T-helper 2 cell treated with Interferon-gamma antibody and Interleukin-4, amounts not matched to agents 5 μg/mL and 100 μg/mL, for 36 hours (primary cell): ENCODE measurements at places on chromosomes 4 and X.

DNA sequence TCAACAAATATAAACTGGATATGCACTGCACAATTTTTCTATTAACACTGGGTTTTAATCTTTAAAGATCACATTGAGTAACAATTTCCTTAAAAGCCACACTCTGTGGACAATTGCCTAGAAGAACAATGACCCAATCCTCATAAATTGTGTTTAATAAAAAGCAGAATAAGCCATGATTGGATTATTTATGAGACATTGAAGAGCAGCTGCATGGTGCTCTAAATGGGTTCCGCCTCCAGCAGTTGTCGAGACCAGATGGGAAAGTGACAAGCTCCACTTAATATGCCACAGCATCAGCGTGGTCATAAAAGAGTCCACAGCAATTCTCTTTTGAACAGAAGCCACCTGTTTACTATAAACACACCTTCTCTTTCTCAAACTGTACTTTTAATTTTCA is 635.2 kb upstream of the FRG1 start:
- DNase-seq = no peak

DNA sequence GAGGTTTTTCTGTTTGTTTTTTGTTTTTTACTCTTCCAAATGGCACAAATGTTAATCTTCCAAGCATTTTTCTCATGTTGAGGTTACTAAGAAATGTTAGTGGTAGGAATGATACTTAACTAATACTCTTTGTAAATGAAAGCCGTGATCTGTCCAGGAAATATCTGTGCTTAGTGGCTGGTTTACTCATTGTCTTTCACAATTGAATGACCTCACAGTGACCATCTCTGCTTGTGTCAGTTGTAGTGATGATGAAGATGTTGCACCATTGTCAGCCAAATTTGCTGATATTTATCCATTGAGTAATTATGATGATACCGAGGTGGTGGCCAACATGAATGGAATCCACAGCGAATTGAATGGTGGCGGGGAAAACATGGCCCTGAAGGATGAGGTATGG is 93.5 kb downstream of the TNIP2 start:
- no peak for DNase-seq

GRCh38 chrX:41001327-41001726 is 83.9 kb upstream of the USP9X start:
- no peak for DNase-seq

- no peak for DNase-seq
Measured at GRCh38 chr4:3727847-3728469, 38.2 kb upstream of the ADRA2C start.

- no peak for DNase-seq
Measured at GRCh38 chr4:113872426-113873260, 106.8 kb downstream of the ARSJ start.

DNA sequence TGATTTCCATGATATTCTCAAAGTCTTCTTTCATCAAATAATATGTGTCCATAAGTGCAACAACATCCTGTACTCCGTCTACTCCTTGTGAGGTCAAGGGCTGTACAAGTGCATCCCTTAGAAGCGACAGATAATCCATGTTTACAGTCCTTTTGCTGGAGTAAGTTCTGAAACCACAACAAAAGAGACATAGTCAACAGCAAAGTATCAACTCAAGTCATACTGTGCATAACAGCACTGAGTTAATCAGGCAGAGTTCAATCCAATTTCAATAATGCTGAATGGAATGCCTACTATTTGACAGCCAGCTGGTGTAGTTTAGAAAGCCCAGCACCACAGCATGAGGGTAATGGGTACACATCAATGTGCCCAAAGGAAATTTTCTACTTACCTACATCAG is 74.5 kb downstream of the RFC1 start:
- no peak for DNase-seq

GRCh38 chr4:56856656-56857055 is 35.2 kb upstream of the SPINK2 start:
- DNase-seq = no peak

DNA sequence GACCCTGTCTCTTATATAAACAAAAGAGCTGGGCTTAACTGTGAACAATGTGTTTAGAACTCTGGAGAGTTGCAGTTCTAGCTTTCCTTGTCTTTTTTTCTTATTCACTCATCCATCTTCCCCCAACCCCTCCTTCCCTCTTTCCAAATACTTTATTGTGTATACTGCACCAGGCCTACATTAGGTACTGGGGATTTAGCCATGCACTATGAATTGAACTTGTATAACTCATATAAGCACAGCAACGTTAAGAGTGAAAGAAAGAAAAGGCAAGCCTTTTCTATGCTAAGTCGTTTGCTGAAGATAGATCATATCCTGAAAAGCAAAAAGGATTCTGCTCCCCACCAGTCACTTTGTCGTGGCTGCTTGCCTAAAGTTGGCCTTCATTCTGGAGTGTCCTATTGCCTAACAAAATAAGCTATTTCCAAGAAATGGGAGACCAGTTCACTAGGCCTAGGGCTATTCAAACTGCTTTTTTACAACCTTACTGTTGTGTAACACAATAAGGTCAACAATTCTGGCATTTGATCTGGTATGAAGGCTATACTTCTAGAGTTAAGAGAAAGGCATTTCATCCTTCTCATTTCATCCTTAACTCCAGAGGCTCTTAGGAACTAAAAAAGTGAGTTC is 32.2 kb downstream of the CCNI start:
- DNase-seq = no peak

GRCh38 chr4:152607178-152607577 is 71.3 kb upstream of the FBXW7 start:
- no peak for DNase-seq

- no peak for DNase-seq
Measured at GRCh38 chr4:124708517-124709300, 3.8 kb downstream of the ANKRD50 start.

GRCh38 chr4:13097971-13098370 is 386.2 kb downstream of the RAB28 start:
- DNase-seq = no peak

DNA sequence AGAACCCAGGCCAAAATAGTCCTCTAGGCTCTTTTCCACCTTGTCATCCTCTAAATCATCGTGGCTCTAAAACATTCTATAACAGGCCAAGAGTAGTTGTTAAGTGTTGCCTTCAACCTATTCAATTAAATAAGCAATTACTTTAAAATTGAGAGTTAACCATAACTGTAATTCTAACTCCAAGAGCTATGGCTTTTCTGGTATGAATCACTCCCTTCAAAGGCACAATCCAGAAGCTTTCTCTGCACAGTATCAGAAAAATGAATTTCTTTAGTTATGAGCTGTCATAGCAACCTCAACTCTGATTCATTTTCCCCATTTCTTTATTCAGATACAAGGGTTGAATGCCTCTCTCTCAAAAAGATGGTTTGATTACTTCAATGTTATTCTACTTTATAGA is 21.7 kb downstream of the INPP4B start:
- no peak for DNase-seq

GRCh38 chr4:168409089-168409801 is 71.0 kb downstream of the DDX60L start:
- DNase-seq = no peak

DNA sequence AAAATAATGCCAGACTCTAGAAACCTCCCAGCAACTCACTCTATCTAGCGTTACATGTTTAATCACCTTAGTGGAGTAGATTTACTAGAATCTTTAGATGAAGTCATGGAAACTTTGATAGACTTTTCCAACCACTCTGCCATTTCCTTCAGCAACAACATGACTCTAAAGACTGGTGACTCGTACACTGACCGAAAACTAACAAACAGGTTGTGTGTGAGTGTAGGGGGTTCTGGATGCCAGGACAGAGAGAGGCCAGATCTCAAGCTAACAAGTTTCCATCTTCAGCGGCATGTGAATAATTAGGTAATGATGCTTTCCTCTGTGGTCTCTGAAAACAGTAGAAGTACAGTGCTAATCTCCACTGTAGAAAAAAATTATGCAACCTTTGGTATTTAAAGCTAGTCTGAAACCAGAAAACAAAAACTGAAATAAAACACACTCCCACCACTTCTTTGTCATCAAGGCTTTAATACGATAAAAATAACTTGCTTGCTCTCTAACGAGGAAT is 286.4 kb downstream of the PRDM5 start:
- DNase-seq = no peak

DNA sequence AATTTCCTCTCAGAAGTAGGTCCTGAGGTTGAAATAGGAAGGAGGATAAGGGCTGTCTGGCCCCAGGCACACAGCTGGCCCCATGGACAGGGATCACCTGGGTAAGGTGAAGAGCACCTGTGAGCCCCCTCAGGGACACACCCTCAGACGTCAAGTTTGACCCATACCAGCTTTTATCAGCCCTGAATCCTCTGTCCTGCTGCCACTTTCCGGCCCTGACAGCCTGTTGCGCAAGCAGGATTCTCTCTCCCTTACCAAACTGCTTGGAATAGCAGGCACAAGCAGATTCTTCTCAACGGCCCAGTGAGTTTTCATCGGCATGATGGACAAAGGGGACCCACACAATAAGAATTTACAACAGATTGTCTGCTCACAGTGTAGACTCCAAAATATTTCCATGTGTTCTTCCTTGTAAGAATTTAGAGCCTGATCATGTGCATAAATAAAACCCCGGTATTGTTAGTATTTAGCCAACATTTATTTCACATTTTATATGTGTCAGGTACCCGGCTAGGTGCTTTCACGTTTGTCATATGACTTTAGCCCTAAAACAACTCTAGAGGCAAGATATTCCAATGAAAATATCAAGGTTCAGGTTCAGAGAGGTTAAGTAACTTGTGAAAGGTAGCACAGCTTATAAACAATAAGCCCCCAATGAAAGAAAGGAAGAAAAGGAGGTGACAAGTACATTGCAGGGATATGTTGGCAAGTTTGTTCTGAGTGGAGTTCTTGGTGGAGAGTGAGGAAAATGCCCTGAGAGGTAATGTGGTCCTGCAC is 107.2 kb upstream of the KIT start:
- DNase-seq = no peak

- no peak for DNase-seq
Measured at GRCh38 chrX:10158279-10159144, 1.7 kb downstream of the CLCN4 start.
